ENCODE measurements at places on chromosomes 7 and 10. TPM values are rescaled to one million over a fixed set of nuclear protein-coding genes. Genes with fewer than 3 reads are reported as not detected.

DNA sequence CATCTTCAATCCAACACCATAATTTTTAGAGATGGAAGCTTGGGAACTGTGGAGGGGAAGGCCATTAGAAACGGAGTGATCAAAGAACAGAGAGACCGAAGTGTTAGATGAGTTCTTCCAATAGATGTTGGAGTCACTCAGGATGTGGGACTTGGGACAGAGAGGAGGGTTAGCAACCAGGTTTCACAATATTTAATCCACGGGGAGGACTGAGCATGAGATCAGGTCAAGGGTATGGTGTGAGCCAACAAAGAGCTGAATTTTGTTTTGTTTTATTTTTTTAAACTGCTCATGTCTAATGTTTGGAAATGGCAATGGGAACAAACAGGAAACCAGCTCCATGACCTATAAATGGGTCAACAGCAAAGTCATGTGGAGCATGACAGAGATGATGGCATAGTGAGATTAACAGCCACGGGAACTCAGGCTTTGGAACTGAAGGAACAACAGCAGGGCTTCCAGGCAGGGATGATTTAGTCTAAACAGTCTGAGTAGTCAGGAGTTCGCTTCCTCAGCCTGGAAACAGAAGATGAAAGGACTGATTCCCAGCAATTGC lies 38.9 kb upstream of the AMPH start:
- no peak overlapping the region for H3K4me3 ChIP-seq
- no peak overlapping the region for H3K27ac ChIP-seq
- no peaks in the 10 kb centered on the region for H3K4me1 ChIP-seq
- H3K36me3 ChIP-seq, result no peaks in the 10 kb centered on the region
- DNase-seq, result no peak

- DNase-seq, result no peak
- peaks cover 12% of the 10 kb centered on the region for H3K4me1 ChIP-seq
- H3K36me3 ChIP-seq, result peaks cover 7% of the 10 kb centered on the region
- no peak overlapping the region for H3K4me3 ChIP-seq
Observed at GRCh38 chr7:69177461-69177861, 420.8 kb upstream of the AUTS2 start.

- H3K4me1 ChIP-seq, result peaks cover under 1% of the 10 kb centered on the region
- H3K36me3 ChIP-seq, result peaks cover 22% of the 10 kb centered on the region
- no peak for DNase-seq
- H3K4me3 ChIP-seq, result no peak overlapping the region
- no peak overlapping the region for H3K27ac ChIP-seq
Observed at GRCh38 chr10:45035673-45036072, 35.0 kb downstream of the ZNF22 start.

DNA sequence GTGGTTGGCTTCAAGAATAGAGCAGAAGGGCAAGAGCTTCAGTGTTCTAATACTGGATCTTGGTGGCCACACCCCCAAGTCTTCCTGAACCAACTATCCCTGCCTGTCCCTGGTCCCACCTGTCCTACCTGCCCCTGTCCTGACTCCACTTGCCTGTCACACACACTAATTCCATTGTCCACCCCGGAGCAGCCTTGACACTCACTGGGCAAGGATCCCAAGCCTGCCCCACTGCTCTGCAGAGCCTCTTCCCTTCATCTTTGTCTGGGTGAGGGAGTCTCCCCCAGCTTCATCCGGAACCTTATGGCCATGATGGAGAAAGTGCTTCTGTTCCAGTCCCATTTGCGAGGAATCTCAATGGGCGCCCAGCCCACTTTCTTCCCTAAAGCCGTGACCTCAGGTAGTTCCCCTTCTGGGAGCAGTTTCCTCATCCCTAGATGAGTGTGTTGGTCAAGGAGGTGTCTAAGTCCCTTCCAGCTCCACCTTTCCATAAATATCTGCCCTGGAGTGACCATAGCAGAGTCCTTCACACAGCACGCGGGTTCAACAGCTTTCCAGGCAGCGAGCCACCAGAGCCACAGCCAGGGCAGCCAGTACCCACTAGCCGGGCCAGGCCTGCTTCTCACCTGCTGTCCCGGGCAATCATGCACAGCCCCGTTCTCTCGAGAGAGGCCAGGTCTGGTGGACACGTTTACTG lies 61.5 kb downstream of the VIPR2 start:
- no peaks in the 10 kb centered on the region for H3K4me1 ChIP-seq
- no peaks in the 10 kb centered on the region for H3K36me3 ChIP-seq
- no peak overlapping the region for H3K27ac ChIP-seq
- DNase-seq, result no peak
- no peaks in the 10 kb centered on the region for H3K27me3 ChIP-seq
- no peak overlapping the region for H3K4me3 ChIP-seq

DNA sequence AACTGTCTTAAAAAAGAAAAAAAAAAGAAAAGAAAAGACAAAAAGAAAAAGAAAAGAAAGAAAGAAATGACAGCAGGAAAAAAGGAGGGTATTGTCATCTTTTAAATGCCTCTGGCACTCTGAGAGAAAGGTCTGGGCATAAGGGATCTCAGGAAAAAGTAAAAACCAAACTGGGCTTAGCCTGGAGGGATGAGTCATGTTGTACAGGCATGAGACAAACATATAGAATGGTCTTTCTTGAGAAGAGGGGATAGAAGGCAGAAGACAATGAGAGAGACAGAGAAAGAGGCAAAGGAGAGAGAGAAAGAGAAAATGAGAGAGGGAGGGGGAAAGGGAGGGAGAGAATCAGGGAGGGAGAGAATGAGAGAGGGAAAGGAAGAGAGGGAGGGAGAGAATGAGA lies 32.3 kb upstream of the KCNMA1 start:
- DNase-seq, result no peak
- H3K27me3 ChIP-seq, result peaks cover 6% of the 10 kb centered on the region
- no peak overlapping the region for H3K27ac ChIP-seq
- peaks cover 16% of the 10 kb centered on the region for H3K4me1 ChIP-seq

- DNase-seq, result no peak
- H3K36me3 ChIP-seq, result no peaks in the 10 kb centered on the region
- peaks cover 57% of the 10 kb centered on the region for H3K4me1 ChIP-seq
- no peaks in the 10 kb centered on the region for H3K27me3 ChIP-seq
- no peak overlapping the region for H3K27ac ChIP-seq
- no peak overlapping the region for H3K4me3 ChIP-seq
Observed at GRCh38 chr10:76429368-76430060, 998.1 kb downstream of the LRMDA start.

The UROS gene
- 48.7 TPM for total RNA-seq

The CNPY1 gene
- total RNA-seq, result not detected

The MYL10 gene
- not detected for total RNA-seq

The FAM20C gene
- total RNA-seq, result 49.1 TPM

The ENKUR gene
- total RNA-seq, result not detected

The AKR1D1 gene
- 0.14 TPM for total RNA-seq

The CRTAC1 gene
- 1.1 TPM for total RNA-seq

The NKX1-2 gene
- total RNA-seq, result 57.7 TPM

The TCAF2 gene
- total RNA-seq, result 0.21 TPM

The LIPM gene
- not detected for total RNA-seq

The ST8SIA6 gene
- 3.5 TPM for total RNA-seq

The ARHGAP22 gene
- total RNA-seq, result 8.2 TPM

The UPK3B gene
- total RNA-seq, result 3.6 TPM

The SAMD8 gene
- total RNA-seq, result 20.9 TPM

All from WTC11 (cell line).